ENCODE measurements at places on chromosomes 11 and 22.

- no peak for DNase-seq
These were observed 63.0 kb upstream of the FGF3 start for GRCh38 chr11:69882270-69882608.

- DNase-seq = no peak
These were observed 5.8 kb upstream of the BUD13 start for GRCh38 chr11:116778556-116778955.

GRCh38 chr11:50080256-50080655 is 47.6 kb downstream of the OR4C45 start:
- no peak for DNase-seq

- DNase-seq = no peak
These were observed 21.0 kb upstream of the SWAP70 start for GRCh38 chr11:9642894-9643293.

GRCh38 chr11:19756675-19757475 is 44.2 kb downstream of the NAV2 start:
- no peak for DNase-seq

GRCh38 chr22:46769191-46769675 is 6.8 kb downstream of the TBC1D22A start:
- DNase-seq = no peak

- no peak for DNase-seq
These were observed 775.6 kb downstream of the BRD1 start for GRCh38 chr22:49052023-49052538.

- DNase-seq = no peak
These were observed 223.0 kb upstream of the ANO5 start for GRCh38 chr11:21969841-21970240.

GRCh38 chr11:88275636-88276035 is 61.9 kb downstream of the CTSC start:
- no peak for DNase-seq

DNA sequence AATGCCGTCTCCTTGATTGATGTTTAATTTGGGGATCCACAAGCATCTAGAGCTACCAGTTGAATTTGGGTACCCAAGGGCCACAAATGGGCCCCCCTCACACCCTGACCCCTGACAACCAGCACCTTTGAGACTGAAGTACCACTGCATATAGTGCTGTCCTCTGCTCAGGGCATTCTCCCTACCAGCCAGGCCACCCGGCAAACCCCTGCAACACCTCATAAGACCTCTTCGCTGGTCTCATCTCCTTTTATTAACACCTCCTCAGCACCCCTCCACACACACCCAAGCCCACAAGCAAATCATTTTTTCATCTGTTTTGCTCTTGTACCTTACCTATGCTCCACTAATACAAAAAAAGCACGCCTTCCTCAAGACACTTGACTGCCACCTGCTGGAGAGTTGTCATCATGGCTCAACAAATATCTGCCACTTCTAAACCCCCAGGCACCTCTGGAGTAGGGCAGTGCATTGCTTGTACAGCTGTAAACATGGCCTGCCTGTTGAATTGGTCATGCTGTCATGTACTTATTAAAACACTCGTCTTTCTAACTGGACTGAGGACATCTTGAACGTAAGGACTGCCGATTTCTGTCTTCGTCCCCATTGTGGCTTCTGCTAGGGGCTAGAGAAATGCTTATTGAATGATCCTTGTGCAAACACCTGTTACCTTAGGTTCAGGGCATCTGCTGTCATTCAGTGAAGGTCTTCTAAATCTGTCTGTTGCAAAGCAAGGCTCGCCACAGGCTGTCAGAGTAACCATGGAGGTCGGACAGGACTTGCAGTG is 66.5 kb downstream of the BMAL1 start:
- no peak for DNase-seq

DNA sequence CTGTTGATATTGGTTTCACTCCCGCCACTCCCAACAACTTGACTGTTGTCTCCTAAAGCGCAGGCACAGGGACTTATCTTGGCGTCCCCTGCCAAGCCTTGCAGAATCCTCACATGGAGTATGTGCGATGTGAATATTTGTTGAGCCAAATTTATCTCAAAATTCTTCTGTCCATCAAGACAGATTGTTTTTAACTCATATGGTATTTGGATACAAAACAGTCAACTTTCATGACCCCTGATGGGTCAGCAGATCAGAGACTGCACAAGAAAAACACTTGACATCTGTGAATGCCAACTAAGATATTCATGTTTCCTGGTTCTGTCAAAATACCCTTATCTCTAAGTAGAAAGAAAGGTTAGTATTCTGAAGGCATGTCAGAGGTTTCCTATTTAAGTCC is 221.7 kb upstream of the BLID start:
- no peak for DNase-seq

- no peak for DNase-seq
These were observed 11.5 kb upstream of the FOLR3 start for GRCh38 chr11:72124046-72124445.

- no peak for DNase-seq
These were observed 125.5 kb downstream of the BBOX1 start for GRCh38 chr11:27166130-27166529.

- no peak for DNase-seq
These were observed 35.3 kb downstream of the IGHMBP2 start for GRCh38 chr11:68938816-68939582.

DNA sequence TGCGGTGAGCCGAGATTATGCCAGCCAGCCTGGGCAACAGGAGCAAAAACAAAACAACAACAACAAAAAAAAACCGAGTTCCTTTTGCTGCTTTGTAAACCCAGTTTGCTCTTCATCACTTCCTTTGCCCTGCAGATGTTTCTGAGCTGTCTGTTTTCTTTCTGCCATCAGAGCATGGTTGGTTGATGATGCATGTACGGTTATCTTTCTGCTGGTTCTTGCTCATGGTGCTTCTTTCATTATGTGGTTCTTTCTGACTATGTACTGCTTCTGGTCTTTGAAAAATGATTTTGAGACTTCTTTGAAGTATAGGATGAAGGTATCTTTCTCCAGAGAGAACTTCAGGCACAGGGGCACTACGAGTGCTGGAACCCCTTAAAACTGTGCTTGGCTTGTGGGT is 13.2 kb downstream of the TANGO2 start:
- DNase-seq = no peak

DNA sequence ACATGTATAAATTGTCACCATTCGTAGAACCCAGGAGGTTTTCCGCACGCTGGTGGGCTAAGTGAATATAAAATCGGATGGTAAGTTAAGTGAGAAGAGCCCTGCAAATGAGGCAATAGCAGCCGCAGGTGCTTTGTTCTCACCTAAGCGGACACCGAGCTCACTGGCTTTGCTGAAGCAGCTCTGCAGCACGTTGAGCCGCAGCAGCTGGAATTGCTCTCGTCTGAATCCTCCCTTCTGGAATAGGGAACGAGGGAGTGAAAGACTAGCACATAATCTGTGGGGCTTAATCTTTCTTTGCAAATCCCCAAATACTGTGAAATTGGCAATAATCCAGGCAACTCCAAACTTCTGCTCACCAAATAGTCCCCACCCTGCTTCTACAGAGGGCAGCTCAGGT is 488.1 kb downstream of the NTM start:
- DNase-seq = no peak

DNA sequence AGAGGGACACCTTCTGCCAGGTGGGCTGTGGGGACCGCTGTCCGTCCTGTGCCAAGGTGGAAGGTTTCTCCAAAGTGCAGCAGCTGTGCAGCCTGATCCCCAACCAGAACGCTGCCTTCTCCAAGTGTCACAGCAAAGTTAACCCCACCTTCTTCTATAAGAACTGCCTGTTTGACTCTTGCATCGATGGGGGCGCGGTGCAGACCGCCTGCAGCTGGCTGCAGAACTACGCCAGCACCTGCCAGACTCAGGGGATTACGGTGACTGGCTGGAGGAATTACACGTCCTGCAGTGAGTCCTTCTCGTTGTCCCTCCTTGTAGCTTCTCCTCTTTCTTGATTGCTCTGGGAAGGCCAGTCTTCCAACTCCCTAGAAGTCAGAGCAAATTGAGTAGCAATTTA is 44.8 kb downstream of the TECTA start:
- no peak for DNase-seq

DNA sequence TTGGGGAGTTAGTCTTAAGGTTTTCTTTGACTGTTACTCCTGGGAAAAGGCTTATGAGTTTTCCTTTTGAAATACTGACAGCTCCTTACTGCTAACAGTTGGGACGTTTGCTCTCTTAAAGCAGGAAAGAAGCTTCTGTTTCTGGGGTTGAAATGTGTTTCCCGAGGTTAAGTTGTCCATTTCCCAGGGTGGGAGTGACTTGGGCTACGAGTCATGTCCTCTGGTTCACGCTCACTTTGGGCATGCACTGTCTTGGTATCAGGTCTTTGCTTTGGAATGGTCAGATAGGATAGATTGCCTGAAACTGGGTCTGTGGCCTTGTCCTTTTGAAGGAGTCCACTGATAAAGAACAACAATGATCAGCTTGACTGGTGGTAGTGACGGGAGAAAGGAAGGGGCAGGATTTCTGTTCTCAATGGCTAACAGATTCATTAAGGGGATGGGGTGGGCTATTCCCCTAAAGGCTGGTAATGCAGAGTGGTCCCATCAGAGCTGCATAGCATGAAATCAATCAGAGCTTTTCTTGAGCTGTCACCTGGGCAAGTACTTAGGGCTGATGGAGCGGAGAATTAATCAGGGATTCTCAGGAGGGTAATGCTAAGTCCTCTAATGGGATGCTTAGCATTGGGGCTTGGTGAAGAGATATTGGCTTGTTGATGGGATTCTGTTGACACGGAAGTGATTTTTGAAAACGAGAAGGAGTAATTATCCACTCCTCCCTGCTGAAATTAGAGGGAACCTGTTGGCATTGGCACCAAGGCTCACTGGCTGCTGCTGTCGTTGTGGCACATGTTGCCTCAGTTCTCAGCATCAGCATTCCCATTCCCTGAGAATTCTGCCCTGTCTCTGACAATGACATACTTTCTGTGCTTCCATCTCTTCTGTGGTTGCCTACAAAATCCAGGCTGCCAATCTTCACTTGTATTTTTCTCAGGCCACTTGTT is 81.6 kb downstream of the TEAD1 start:
- no peak for DNase-seq

GRCh38 chr22:43213051-43213450 is 26.1 kb upstream of the TTLL12 start:
- no peak for DNase-seq

DNA sequence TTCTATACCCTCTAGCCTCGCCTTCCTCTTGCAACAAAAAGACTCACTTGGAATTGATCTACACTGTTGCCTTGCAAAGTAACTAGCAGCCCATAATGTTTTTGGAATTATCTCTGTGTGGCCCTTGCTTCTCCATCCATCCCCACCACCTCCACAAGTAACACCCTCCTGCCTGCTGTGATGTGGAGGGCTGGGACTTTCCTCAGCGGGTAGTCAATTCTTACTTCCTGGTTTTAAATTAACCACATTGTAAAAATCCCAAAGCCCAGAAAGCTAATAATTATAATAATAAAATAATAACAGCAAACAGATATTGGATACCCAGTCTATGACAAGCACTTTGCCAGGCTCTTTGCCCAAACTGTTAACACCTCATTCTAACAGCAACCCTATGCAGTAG is 40.8 kb upstream of the GALNT18 start:
- no peak for DNase-seq

DNA sequence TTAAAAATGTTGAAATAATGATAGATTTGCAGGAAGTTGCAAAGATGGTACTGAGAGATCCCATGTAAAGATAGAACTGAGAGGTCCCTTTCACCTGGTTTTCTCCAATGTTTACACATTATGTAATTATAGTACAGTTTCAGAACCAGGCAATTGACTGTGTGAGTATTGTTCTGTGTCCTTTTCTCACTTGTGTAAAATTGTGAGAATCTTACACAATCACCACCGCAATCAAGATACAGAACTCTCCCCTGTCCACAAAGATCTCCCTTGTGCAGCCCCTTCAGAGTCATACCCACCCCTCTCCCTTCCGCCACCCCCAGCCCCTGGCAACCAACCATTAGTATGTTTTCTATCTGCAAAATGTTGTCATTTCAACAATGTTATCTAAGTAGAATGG is 119.8 kb upstream of the NAV2 start:
- DNase-seq = no peak

DNA sequence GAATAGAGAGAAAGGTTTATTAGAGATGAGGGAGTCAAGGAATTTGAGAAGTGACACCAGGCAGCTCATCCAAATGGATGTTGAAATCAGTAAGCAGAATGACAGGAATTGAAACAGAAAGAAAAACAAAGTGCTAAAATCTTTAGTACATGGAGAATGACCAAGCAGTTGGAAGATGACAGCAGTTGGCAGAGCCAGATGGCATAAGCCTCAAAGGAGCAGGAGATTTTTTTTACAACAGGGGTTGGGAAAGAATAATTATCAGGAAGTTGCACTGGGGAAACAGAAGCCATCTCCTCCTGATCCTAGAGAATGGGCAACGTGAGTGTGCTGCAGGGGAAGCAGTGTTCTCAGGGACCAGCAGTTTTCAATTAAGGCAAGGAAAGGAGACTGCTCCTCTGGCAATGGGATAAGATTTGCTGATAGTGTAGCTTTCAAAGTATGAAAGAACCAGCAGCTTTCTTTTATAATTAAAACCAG is 28.9 kb downstream of the RAB39A start:
- DNase-seq = no peak

DNA sequence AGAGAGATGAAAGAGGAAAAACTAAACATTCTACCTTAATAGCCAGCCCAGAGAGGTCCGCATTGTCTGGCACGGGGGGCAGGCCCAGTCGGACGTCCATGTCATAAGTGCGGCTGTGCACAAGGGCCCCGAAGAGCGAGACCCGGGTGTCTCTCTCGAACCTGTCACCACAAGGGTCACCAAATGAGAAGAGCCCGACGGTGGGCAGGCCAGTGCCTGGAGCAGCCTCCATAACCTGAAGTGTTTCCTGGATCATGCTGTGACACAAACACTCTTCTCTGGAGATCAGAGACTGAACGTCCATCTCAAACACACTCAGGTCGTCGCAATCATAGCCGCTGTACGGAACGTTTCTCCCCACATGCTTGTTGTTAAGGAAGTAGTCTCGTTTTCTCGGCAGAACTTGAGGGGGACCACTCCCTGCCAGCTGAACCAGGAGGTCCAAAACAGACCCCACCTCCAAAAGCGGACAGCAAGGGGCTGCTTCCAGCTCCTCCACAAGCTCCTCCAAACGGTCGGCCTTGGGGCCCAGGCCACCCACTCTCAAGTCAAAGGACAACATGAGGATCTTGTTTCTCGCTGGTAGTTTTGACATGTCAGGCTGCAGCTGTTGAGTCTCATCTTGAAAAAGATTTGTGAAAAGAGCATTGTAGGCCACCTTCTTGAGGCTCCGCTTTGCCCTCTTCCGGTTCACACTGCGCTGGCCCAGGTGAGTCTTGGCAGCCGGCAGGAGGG is 971 bp downstream of the TUBGCP6 start:
- no peak for DNase-seq

GRCh38 chr11:70605846-70606245 is 207.5 kb downstream of the CTTN start:
- no peak for DNase-seq

All from left renal cortex interstitium (tissue), 4 donors.